ENCODE measurements at places on chromosomes 1 and 21. TPM values are rescaled to one million over a fixed set of nuclear protein-coding genes. Genes with fewer than 3 reads are reported as not detected.

- no peak for DNase-seq
Observed at GRCh38 chr21:39124681-39125251, 58.5 kb downstream of the PSMG1 start.

GRCh38 chr1:162003061-162003829 lies 20.4 kb downstream of the OLFML2B start:
- no peak for DNase-seq

GRCh38 chr1:151846686-151847237 lies 6.8 kb downstream of the THEM5 start:
- DNase-seq = no peak

Gene PDE4B
- total RNA-seq = 42.1 TPM

Gene CDKN2C
- 9.2 TPM for total RNA-seq

Gene APCS
- total RNA-seq = not detected

Gene GMEB1
- total RNA-seq = 21.9 TPM

DNA sequence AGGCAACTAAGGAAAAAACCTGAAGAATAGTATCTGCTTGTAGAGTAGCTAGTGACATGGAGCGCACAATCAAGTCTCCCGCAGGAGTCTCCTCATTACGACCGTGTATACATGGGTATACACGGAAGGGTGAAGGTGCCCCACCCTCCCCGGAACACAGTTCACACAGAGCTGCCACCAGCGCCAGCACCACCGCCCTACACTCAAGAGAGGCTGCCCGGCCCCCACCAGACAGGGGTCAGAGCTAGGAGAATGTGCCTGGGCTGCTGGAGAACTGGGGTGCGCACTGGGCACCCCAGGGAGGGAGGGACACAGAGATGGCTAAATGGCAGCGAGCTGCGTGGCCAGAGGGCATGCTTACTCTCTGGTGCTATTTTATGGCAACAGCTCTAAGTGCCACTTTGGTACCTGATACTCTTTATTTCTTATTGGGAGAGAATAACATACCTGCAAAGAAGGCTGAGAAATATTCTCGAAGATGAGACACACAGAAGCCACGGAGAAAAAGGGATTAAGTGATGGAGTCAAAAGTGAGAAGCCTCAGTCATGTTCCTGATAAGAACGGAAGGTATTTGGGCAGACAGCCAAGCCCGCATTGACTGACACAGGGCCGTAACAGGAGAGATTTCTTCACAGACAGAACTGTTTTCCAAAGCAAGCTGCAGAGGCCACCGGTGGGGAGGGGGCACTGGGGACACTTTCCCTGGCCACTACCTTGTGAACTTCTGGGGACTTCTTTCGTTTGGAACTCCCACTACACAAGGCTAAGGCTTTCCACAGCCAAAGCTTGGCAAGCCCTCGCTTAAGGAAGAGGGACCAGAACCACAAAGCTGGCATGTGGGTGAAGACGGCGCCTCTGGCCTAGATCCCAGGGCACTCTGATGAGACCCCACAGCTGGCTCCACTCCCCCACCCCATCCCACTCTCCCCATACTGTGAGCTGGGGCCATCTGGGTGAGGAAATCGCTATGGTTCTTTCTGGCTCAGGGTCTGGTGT lies 108.0 kb downstream of the PGBD5 start:
- no peak for DNase-seq

GRCh38 chr1:208318150-208318734 lies 74.1 kb upstream of the PLXNA2 start:
- no peak for DNase-seq

DNA sequence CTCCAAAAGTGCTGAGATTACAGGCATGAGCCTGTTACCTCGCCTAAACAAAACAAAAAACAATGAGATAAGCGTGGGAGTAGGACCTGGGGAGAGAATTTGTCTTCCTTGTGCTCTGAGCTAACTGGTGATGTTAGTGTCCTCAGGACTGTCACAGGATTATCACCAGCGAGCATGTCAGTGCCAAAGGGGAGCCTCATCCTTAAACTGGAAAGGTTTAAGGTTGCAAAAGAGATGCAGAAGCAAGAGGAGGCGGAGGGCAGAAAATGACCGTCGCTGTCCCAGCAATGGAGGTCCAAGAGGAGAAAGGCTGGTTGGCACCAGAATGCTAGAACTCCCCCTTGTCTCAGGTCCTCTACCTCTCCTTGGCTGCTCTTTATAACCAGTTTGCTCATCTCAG lies 3.9 kb downstream of the SYPL2 start:
- DNase-seq = no peak

Gene NASP
- 93.7 TPM for total RNA-seq

GRCh38 chr1:7220007-7220406 lies 434.8 kb downstream of the CAMTA1 start:
- no peak for DNase-seq

Gene RPTN
- not detected for total RNA-seq

Gene PUSL1
- total RNA-seq = 24.1 TPM

GRCh38 chr1:59560807-59561450 lies 253.8 kb upstream of the HOOK1 start:
- no peak for DNase-seq

Gene PODN
- total RNA-seq = not detected

Gene GBP6
- total RNA-seq = 0.17 TPM

- DNase-seq = no peak
Observed at GRCh38 chr1:115458426-115459114, 120.5 kb upstream of the NGF start.

GRCh38 chr1:155082301-155083051 lies 3.8 kb downstream of the EFNA3 start:
- no peak for DNase-seq

Gene PSMG1
- 17.2 TPM for total RNA-seq

Gene ZFP69
- 3.3 TPM for total RNA-seq

DNA sequence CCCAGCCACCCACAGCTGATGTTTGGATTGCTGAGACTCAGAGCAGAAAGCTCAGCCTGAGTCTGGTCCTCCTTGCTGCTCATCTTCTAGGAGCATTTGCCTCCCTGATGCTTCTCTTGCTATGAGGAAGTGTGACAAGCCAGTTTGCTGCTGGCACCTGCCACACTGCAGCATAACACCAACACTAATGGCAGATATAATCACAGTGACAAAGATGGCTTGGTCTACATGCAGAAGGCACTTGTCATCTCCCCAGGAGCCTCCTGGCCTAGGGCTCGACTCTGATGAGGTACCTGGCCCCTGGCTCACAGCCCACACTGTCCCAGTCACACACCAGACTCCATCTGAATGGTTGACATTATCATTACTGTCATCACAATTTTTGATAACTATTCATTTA lies 13.9 kb upstream of the PSMB2 start:
- DNase-seq = no peak

DNA sequence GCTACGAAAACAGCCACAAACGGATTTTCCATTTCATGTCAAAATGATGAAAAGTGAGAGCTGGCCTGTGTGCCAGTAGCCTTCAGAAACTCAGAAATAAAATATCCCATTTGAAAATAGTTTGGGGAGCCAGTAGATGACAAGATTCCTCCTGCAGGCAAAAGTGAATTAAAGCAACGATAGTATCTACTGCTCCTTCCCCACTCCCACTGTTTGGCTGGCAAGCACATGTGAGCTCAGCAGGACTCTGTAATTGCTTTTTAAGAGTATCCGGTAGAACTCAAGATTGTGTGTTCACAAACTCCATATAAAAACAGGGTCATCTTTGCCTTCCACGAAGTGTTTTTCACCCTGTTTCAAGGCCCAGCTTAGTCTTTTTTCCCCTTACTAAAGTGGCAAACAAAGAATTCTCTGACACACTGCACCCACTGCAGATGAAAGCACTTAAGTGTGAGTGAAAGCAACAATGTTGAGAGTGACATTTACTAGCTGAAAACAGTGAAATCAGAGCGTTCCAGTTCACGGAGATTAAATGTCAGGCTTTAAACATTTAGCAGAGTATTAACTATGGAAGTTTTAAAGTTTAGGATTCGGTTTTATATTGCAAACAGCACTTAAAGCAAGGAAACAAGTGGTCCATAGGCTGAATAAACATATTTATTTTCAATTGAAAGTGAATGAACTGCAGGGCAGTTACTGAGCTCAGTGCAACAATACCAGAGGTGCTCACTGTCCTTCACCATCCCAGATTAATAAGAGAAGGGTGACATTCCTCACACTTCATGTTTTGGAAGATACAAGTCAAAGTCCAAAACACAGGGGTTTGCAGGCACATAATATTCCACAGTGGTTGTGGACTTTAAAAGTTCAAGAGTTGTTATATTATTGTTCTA lies 70.0 kb downstream of the ALG14 start:
- no peak for DNase-seq

GRCh38 chr1:220339581-220339980 lies 67.3 kb upstream of the RAB3GAP2 start:
- DNase-seq = no peak

Gene RUSC1
- 20.0 TPM for total RNA-seq

DNA sequence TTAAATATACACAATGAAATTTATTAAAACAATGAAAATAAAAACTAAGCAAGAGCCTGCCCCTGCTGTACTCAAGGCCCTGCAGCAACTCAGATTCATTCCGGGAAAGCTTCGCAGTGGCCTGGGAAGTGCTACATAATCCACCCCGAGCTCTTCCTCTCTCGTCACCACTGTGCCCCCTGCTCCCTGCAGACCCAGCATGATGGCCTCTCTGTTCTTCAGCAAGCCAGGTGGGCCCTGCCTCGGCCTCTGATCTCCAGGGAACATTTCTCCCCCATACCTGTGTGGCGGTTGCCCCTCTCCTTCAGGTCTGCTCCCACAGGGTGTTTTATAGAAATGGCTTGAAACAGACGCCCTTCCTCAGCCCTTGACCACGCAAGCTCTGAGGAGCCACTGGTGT lies 10.6 kb downstream of the RNF187 start:
- DNase-seq = no peak

GRCh38 chr1:84715342-84716019 lies 25.2 kb upstream of the SSX2IP start:
- DNase-seq = no peak

DNA sequence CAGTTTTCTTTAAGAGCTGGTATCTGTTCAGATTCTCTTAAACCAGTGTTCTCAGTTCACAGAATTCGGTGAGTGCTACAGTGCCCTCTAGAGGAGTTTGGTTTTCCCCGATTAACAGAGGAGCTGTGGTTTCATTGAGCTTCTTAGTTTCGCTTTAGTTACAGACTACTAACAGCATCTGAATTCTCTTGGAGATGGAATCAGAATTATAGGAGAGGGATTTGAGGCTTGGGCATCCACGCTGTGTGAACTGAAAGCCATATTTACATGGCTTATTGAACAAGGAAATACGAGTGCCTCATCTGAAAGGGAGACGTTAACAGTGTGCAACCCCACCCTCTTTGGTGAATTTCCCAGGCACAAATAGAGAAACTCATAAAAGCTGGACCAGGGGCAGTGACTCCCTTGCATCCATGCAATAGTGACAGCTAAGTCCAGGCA lies 202.0 kb downstream of the USH2A start:
- DNase-seq = no peak

All from CD4-positive, alpha-beta memory T cell (primary cell).